Anterior cingulate cortex (tissue), 58 donors: ENCODE measurements at places on chromosomes 2 and 18.

- no peak for DNase-seq
Measured at GRCh38 chr18:32422978-32423740, 47.5 kb downstream of the GAREM1 start.

DNA sequence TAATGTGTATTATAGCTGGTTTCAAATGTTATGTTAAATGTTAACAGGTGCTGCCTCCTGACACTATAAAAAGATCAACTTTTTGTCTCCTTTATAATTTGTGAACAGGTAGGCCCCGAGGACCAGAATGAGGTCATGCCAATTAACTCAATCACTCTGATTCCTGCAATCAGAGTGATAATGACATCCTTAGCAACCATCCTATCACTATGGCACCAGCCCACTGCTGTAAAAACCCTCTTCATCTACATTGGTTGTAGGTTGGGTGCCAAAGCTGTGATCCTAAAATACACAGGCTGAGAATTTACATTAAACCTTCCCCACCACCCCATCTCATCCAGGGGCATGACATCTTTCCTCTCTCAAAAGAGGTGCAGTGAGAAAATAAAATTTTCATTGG lies 103.5 kb downstream of the CPO start:
- no peak for DNase-seq

DNA sequence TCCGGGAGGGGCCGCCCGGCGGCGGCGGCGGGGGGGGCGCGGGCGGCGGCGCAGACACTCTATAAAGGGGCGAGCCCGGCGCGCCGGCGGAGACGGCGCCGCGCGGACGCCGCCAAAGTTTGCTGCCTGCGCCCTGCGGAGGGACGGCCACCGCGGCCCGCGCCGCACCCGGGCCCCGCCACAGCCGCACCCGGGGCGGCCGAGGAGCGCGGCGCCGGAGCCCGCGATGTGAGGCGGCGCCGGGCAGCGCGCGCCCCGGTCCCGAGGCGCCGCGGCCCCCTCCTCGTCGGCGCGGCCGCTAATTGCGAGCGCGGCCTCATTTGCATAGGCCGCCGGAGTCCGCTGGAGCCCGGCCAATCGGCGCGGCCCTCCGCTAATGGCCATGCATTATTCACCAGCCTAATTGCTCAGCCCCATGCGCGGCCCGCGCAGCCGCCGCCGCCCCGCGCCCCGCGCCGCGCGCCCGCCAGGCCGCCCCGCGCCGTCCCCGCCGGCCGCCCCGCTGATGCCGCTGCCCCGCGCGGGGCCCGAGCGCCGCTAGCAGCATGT lies at the start of gene SALL3:
SALL3 (plus strand) TSS at position 89 of the 549 bp plus-strand sequence; CDS start at position 546, 457 bp downstream.
- peak; percentile 69 for DNase-seq

GRCh38 chr2:18856765-18857164 lies 267.4 kb upstream of the NT5C1B start:
- DNase-seq = no peak

- DNase-seq = no peak
Measured at GRCh38 chr18:25314151-25314837, 37.7 kb downstream of the ZNF521 start.
